Ascending aorta (tissue), 2 donors: ENCODE measurements at places on chromosomes 3 and 15. TPM values are rescaled to one million over a fixed set of nuclear protein-coding genes. Genes with fewer than 3 reads are reported as not detected.

GRCh38 chr3:60440869-60441268 is 810.4 kb downstream of the FHIT start:
- no peaks in the 10 kb centered on the region for H3K4me1 ChIP-seq
- no peak overlapping the region for H3K4me3 ChIP-seq

- H3K4me1 ChIP-seq = peaks cover 12% of the 10 kb centered on the region
- peaks cover 43% of the 10 kb centered on the region for H3K36me3 ChIP-seq
- no peak for DNase-seq
Measured at GRCh38 chr3:11563865-11564185, 79.9 kb downstream of the VGLL4 start.

DNA sequence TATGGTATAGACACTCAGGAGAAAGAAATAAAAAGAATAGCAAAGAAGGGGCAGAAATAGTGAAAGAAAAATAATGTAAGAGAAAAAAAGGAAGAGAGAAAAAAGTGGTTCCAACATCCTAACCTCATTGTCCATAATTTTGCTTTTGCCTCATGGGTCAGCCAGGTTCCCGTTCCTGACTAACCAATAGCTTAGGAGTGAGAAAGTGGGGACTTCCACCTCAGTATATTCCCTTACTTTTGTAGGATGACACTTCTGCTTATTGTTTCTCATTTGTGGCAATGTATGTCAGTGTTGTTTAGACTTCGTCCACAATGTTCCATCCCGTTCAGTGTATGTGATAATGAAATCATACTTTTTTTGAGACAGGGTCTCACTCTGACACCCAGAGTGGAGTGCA is 9.3 kb upstream of the SLC12A8 start:
- H3K4me1 ChIP-seq = no peaks in the 10 kb centered on the region
- no peak for DNase-seq
- H3K27me3 ChIP-seq = no peaks in the 10 kb centered on the region
- no peak overlapping the region for H3K27ac ChIP-seq

DNA sequence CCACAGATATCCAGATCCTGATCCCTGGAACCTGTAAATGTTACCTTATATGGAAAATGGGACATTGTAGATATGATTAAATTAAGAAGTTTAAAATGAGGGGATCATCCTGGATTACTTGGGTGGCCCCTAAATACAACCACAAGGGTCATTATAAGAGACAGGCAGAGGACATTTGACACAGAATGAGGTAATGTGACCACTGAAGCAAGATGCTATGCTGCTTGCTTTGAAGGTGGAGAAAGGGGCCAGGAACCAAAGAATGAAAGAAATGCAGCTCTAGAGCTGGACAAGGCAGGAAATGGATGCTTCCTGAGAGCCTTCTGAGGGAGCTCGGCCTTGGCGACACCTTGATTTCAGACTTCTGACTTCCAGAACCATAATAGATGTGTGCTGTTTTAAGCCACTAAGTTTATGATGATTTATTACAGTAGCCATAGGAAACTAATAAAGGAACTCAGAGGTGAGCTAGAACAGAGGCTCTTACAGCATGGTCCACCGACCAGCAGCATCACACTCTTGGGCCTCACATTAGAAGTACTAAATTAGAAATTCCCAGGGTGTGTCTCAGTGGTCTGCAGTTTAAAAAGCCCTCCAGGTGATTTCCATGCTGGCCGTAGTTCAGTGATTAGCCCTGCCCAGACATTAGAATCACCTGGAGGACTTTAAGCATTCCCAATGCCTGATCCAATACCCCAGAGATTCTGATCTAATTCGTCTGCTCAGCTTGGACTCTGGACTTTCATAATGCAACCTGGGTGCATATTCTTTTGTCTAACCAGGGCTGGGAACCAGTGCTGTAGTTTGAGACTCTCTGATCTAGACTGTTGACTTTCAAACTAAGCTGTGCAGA is 7.5 kb downstream of the COLQ start:
- no peak for DNase-seq
- H3K27ac ChIP-seq = no peak overlapping the region
- H3K4me1 ChIP-seq = no peaks in the 10 kb centered on the region
- H3K36me3 ChIP-seq = no peaks in the 10 kb centered on the region
- no peak overlapping the region for H3K4me3 ChIP-seq
- H3K27me3 ChIP-seq = no peaks in the 10 kb centered on the region

DNA sequence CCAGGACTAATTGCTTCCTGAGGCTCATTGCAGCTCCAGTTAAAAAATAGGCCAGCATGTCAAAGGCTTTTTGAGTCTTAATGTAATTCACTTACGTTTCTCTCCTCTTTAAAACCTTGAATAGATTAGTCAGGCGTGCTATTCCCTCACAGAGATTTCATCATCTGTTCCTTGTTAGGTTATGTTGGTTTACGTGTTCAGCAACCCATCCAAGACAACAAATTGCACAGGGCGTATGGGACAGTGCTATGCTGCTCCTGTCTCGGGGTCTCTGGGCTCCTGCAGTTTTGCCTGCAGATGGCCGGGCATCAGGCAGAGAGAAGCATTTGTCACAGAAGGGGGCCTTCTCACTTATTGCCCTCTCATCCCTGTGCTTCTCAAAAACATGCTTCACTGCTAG is 117.1 kb downstream of the CHDH start:
- H3K27me3 ChIP-seq = no peaks in the 10 kb centered on the region
- no peak for DNase-seq
- no peaks in the 10 kb centered on the region for H3K36me3 ChIP-seq
- H3K4me1 ChIP-seq = no peaks in the 10 kb centered on the region
- no peak overlapping the region for H3K4me3 ChIP-seq

- H3K36me3 ChIP-seq = no peaks in the 10 kb centered on the region
- no peaks in the 10 kb centered on the region for H3K27me3 ChIP-seq
- peaks cover 1% of the 10 kb centered on the region for H3K4me1 ChIP-seq
- no peak for DNase-seq
Measured at GRCh38 chr15:37880009-37880834, 54.2 kb upstream of the TMCO5A start.

- peak overlapping the region; percentile 77 for H3K27ac ChIP-seq
- H3K4me1 ChIP-seq = peaks cover 43% of the 10 kb centered on the region
- no peaks in the 10 kb centered on the region for H3K27me3 ChIP-seq
- no peaks in the 10 kb centered on the region for H3K36me3 ChIP-seq
- H3K4me3 ChIP-seq = no peak overlapping the region
Measured at GRCh38 chr15:91865486-91865885, 12.0 kb downstream of the SLCO3A1 start.

GRCh38 chr3:169054471-169054870 is 609.0 kb downstream of the MECOM start:
- no peak for DNase-seq
- no peak overlapping the region for H3K27ac ChIP-seq
- H3K36me3 ChIP-seq = no peaks in the 10 kb centered on the region
- H3K27me3 ChIP-seq = no peaks in the 10 kb centered on the region
- no peak overlapping the region for H3K4me3 ChIP-seq
- no peaks in the 10 kb centered on the region for H3K4me1 ChIP-seq

The CP gene
- 58.3 TPM for total RNA-seq

The PATL2 gene
- total RNA-seq = not detected

The XCR1 gene
- not detected for total RNA-seq

The C3orf38 gene
- 13.0 TPM for total RNA-seq

The HRG gene
- 6.9 TPM for total RNA-seq

The IGSF10 gene
- total RNA-seq = 1.7 TPM
